ENCODE measurements at places on chromosomes 5 and 9.

DNA sequence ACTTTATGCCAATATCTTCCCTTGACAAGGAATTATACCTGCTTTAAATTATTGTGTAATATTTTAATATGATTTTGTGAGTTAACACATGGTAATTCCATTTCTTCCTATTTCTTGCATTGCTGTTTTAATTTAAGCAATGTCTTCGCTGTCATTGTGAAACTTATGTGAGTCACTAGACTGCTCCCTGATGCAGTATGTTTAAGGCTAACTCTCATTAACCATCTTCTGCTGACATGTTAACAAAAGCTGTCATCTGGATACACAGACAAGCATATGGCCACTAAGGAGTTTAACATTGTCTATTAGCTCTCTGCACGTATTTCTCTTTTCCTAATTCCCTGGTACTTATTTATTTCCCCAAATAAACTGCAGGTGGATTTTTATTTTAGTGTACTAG is 980.8 kb upstream of the CTNND2 start:
- DNase-seq, result no peak

DNA sequence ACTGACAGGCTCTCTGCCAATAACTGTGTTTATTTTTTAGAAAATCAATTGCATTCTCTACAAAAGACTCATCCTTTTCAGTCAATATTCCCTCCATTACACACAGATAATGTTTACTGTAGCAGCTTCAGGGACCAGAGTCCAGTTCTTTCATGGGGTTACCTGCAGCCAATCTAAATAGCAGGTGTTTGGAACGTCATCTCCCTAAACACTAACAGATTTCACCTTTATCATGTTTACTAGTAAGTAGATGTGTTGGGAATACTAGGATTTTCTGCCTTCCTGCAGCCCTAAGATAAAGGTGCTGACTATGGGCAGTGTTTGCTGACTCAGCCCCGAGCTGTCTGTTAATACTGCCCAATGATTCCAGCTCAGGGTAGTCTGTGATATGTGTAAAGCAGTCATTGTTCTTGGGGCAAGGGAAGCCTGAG is 447.0 kb downstream of the KIF4B start:
- DNase-seq, result no peak

- no peak for DNase-seq
Measured at GRCh38 chr9:22037954-22038690, 29.0 kb upstream of the CDKN2B start.

DNA sequence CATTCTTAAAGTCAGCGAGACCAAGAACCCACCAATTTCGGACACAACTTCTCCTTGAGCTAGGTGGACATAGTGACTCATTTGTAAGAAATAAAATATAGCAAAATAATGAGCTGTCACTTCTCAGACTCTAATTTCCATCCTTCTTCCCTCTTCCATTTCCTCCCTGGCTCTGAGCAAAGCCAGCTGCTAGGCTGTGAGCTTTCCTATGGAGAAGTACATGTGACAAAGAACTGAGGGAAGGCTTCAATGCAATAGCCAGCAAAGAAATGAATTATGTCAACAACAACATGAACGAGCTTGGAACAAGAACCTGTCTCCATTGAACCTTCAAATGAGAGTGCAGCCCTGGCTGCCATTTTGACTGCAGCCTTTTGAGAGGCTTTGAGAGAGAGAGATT is 25.9 kb upstream of the SELENOP start:
- no peak for DNase-seq

DNA sequence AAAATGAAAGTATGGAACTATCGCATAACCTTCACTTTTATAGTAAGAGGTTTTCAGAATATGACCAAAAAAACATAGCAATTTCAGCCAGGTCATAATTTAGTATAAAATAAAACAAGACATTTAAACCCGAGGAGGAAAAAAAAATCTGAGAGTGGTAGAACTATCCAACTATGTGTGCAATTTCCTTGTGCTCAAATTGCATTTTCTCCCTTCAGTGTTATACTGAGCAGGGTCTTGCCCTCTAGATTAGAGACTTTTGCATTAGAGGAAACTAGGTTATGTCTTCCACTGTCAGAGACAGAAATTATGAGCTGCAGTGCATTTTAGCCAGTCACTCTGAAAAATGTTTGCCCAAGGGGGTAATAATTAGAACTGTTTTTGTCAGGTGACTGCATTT is 330.6 kb downstream of the NR2F1-AS1 start:
- no peak for DNase-seq

- DNase-seq, result no peak
Measured at GRCh38 chr9:33380390-33381094, 21.8 kb downstream of the AQP7 start.

DNA sequence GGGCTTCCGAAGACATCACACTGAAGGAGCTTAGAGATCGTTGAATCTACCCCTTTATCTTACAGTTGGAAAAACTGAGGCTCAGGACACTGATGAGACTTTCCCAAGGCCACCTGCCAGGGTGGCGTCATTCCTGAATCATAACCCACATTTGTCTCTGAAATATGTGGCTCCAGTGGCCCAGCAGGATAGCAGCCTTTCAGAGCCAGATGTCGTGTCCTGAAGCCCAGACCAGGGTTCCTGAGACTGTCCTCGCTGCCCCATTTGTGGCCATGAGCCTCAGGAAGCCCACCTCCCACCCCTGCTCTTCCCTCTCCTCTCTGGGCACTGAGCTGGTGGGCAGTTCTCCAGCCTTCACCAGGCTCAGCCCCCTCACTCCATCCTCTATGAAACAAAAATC is 2.4 kb downstream of the HMCN2 start:
- no peak for DNase-seq

- DNase-seq, result no peak
Measured at GRCh38 chr9:79610019-79610631, 38.4 kb downstream of the TLE4 start.

- DNase-seq, result no peak
Measured at GRCh38 chr9:98380065-98380681, 124.7 kb upstream of the TBC1D2 start.
